ENCODE measurements at places on chromosomes 3 and 15. TPM values are rescaled to one million over a fixed set of nuclear protein-coding genes. Genes with fewer than 3 reads are reported as not detected.

- DNase-seq, result no peak
Measured at GRCh38 chr3:38616658-38617057, 32.8 kb downstream of the SCN5A start.

GRCh38 chr3:61454801-61455200 is 106.6 kb upstream of the PTPRG start:
- no peak for DNase-seq

DNA sequence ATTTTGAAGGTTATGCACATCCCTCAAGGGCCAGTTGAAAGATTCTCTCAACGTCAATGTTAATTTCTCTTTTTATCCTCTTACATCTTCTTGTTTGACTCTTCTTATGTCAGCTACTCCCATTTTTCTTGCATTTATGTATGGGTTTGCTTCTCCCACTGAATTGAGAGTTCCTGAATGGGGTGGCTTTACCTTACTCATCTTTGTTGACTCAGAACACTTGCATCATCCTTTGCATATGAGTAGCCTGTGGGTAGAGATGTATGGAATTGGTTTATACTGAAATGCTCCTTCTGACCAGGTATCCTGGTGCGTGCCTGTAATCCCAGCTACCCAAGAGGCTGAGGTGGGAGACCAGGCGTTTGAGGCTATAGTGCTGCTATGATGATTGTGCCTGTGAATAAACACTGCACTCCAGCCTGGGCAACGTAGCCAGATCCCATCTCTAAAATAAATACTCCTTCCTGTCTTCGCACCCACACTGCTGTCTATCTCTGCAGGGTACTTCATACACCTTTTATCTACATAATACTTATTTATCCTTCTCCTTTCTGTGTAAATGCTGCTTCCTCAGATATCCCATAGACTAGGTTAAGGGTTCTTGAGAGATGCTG is 123.6 kb upstream of the DPH6 start:
- DNase-seq, result no peak

Gene SCN11A
- total RNA-seq, result not detected

DNA sequence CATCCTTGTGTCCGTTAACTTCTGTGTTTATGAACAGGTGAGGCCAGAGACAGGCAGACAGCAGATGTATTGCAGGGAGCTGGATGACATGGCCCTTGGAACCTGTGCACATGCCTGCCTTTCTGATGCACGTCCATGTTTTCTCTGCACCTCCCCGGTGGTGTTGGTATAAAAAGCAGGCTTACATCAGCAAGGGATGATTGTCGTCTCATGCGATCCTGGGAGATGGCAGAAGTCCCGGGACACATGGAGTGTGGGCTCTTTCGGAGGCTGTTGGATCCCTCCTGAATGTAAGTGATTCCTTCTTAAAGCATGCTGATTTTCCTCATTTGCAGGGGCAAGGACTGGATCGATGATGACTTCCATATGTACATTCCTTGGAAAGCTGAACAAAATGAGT is 134.8 kb downstream of the SNRPN start:
- DNase-seq, result no peak

- no peak for DNase-seq
Measured at GRCh38 chr3:3586843-3587646, 212.2 kb upstream of the LRRN1 start.

Gene TTLL13
- 0.25 TPM for total RNA-seq

DNA sequence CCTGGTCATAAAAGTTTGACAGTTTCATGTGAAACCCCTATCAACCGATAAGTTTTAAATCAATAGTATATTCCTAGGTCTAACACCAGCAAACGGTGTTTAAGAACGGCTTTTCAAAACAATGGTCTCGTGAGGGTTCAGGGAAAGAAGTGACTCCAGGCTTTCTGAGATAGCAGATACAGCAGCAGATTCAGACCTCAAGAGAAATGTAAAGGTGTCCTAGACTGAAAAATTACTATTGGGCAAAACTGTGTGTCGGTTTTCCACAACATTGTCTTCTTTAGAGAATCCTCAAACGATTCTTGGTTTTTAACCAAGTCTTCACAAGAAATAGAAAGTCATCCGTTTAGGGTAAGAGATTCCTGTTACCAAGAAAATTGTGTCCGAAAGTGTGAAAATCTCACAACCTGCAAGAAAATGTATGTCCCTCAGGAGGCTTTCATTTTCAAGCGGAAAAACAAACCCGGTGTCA is 1.2 kb downstream of the SETD2 start:
- no peak for DNase-seq

Gene MORC1
- total RNA-seq, result 0.12 TPM

Gene GOLGA8S
- total RNA-seq, result not detected

Gene NFKBIZ
- 637 TPM for total RNA-seq

DNA sequence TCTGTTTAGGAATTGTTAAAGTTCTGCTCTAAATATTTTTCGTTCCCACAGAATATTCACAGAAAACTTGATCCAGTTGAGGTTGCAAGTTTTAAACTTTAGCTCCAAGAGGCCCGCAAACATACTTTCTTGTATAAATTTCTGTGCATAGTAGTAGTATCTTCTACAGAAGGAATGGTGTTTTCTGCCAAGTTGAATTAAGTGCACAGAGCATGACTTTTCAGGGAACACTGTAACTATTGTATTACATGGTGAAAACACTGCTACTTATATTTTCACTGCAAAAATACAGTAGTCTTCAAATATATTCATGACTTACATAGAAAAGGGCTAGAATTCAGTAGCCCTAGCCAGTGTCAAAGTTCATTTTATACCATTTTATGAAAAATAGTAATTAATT is 67.0 kb downstream of the SUCNR1 start:
- no peak for DNase-seq

- DNase-seq, result no peak
Measured at GRCh38 chr3:114958930-114959329, 188.2 kb downstream of the ZBTB20 start.

- no peak for DNase-seq
Measured at GRCh38 chr3:2659896-2660295, 450.3 kb downstream of the IL5RA start.

DNA sequence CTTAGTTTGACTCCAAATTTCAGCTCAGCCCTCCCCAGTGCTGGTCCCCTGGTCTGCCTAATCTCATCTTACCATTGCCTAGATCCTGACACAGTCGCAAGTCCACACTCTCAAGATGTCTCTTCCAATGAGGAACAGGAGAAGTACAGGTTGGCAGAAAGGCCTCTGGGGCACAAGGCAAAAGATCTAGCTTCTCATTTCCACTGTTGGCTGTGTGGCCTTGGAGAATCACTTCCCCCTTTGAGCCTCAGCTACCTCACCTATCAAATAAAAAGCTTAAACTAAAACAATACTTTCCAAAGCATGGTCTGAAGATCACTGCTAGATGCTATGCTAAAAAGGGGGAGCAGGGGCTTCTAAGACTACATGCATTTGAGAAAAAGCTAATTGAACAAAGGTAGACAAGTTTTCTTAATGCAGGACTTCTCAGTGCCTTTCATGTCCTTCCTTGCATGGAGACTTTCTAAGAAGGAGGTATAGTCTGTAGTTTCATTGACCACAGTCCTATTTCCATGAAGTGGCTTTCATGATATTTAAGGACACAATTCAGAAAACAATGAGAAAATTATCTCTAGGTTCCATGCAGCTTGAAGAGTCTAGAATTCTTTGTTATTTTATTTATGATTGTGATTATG is 118.0 kb upstream of the RAD18 start:
- no peak for DNase-seq

- DNase-seq, result no peak
Measured at GRCh38 chr15:62840526-62841268, 201.8 kb upstream of the TPM1 start.

Gene GOLGA8G
- total RNA-seq, result not detected

Gene HIGD2B
- total RNA-seq, result not detected

DNA sequence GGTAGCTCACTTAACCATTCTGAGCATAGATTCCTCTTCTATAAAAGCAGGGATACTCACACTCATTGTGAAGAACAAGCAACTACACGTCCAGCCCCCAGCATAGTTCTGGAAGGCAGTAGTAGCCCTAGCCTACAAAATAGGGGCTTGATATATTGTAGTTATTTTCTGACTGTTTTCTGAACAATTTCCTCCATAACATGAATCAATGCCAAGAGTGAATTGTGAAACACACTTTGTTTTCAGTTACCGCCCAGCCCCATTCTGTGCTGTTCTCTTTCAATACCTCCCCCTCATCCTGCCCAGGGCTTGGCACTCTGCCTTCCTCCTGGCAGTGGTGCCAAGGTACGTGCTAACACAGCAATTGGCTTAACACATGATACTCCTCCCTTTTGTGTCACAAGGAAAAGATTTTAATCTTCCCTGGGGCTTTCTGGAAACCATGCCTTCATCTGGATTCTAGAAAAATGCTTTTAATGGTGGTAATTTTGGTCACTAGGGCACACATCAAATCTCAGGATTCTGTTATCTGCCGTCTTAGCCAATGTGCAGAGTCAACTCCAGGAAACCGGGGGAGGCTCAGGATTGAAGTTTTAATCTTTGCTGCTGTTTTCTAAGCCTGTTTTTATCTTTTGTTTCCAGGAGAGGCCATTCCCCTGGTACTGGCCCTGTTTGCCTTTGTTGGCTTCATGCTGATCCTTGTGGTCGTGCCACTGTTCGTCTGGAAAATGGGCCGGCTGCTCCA is 37.2 kb downstream of the IL20RB start:
- DNase-seq, result peak; percentile 48

- no peak for DNase-seq
Measured at GRCh38 chr3:160124224-160124623, 101.0 kb upstream of the C3orf80 start.

DNA sequence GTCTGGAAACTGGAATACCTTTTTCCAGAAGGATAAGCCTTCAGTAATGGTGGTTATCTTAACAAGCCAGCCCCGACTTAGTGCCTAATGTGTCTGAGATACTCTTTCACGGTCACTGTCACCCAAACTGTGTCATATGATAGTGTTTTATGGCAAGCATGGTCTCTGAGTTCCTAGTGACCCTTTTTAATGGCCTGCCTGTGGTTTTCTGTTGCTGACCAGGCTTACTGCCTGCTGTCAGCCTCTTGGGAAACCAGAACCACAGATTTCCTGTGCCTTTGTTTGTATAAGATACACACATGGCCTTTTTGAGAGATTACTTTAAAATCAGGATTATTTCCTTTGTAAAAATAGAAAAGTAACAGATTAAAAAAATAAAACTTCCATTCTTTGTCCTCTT is 22.4 kb downstream of the HPS3 start:
- DNase-seq, result no peak

Gene GPR149
- not detected for total RNA-seq

Gene PCSK6
- 1.1 TPM for total RNA-seq

Gene DGKG
- 0.81 TPM for total RNA-seq

DNA sequence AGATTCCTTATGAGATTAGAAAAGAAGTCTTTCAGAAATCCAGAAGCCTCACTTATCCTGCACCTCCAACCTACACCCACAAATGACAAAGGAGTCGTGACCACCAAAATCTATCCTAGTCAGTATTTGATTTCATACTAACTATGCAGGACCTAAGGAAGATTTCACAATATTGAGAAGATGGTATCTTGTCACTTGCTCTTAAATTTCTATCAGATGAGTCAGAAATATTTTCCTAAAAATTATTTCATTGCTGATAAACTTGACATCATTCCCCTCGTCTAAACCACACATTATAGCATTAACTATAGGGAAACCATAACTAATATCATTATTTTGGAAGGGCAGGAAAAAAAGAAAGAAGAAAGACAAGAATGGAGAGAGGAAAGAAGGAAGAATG is 138.0 kb upstream of the THBS1 start:
- DNase-seq, result no peak

Gene NT5DC2
- 3.7 TPM for total RNA-seq

Gene UPK1B
- total RNA-seq, result not detected

GRCh38 chr3:142053244-142053643 is 96.1 kb downstream of the TFDP2 start:
- no peak for DNase-seq

Gene NME9
- total RNA-seq, result not detected

Gene TNNC1
- 3.9 TPM for total RNA-seq

DNA sequence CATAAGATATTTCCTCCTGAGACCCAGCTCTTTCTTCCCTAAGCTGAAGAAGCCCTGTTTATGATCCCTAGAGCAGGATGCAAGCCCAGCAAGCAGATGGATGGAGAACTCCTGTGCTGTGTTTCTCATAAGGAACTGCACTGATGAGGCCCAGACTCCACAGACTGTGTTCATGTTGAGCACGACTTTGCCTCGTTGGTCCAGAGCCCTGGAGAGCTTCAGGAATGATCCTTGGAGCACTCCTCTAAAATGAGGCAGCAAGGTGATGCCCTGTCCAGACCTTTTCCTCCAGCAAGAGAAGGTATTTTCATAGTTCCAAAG is 83.8 kb downstream of the MYLK start:
- DNase-seq, result no peak

GRCh38 chr3:175082631-175083030 is 223.5 kb downstream of the NAALADL2 start:
- DNase-seq, result no peak

- no peak for DNase-seq
Measured at GRCh38 chr3:193874997-193875593, 260.9 kb upstream of the HES1 start.

- DNase-seq, result no peak
Measured at GRCh38 chr3:167318306-167318705, 61.8 kb downstream of the ZBBX start.
